ENCODE measurements at places on chromosomes 4 and X.

GRCh38 chr4:123699880-123700771 lies 303.5 kb downstream of the SPRY1 start:
- DNase-seq: peak; percentile 74

DNA sequence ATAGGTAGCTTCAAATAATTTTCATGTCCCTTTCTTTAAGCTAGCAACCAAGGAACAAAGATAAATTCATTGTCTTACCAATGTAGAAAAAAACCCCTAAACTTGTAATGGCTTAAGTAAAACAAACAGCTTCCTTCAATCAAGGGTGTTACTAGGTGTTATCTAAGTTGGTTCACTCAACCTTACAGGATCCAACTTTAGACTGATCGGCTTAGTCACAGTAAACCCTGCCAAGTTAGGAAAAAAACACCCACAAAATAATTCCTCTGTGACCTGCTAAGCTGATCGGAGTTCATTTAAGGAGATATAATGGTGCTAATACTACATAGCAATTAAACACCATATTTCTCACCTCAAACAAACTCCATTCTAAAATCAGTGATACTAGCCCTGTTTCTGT lies 10.1 kb downstream of the AIFM1 start:
- no peak for DNase-seq

DNA sequence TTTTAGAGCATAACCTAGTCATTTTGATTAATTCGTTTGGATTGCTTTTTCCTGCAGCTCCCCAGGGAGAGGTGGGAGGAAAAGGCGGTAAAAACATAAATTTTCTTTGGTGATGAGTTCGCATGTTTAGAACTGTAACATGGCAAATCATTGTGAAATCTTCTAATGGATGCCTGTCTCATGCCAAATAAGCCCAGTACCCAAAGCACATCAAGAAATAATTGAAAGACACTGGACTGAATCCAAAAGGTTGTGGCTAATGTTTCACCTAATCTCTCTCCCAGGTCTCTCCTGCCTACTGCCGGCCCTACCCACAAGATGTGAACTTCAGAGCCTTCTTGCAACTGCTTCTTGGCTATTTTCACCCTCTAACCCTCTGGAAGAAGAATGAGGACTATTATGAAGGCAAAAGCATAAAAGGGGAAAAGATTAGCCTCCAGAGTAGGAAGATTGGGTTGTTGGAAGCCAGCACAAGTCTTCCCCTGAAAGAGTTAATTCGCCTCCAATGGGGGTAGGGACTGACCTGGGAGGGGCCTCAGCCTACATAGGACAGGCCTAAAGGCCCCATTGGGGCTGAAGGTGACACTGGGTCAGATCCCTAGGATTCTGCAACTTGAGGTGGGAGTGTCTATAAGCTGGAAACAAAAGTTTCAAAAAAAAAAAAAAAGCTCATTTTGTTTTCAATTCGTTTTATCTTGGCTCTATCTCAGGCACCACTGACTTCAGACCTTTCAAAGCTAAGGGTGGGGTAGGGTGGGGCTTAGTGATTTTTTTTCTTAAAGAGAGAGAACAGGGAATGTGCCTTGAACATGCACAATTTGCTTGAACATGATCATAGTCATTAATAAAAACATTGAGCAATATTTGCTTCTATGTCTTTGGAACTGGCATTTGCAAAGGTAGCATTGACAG lies 278.6 kb upstream of the KLF3 start:
- DNase-seq: peak; percentile 87

- DNase-seq: no peak
Measured at GRCh38 chr4:5112333-5113095, 61.2 kb downstream of the STK32B start.
